Posterior cingulate gyrus (tissue), 11 donors: ENCODE measurements at places on chromosomes 6 and 20.
A peak's percentile ranks its signal among the peaks of the same experiment; 100 is the strongest.

GRCh38 chr6:34791164-34791700 is 651 bp upstream of the BLTP3A start:
- DNase-seq, result peak; percentile 68

- no peak for DNase-seq
Measured at GRCh38 chr20:3000852-3001523, 42.4 kb upstream of the GNRH2 start.

DNA sequence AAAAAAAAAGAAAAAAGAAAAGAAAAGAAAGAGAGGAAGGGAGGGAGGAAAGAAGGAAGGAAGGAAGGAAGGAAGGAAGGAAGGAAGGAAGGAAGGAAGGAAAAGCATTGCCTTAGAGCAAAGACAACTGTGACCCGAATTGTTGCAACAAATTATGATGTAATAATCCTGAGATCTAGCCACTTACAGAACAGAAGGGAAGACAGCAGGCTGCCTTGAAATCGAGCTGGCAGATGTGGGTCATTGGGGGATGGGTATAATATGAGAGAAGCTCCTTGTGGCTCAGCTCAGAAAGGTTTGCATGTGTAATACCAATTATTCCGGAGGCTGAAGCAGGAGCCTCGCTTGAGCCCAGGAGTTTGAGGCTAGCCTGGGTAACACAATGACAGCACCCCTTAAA is 208.1 kb upstream of the PROKR2 start:
- no peak for DNase-seq

DNA sequence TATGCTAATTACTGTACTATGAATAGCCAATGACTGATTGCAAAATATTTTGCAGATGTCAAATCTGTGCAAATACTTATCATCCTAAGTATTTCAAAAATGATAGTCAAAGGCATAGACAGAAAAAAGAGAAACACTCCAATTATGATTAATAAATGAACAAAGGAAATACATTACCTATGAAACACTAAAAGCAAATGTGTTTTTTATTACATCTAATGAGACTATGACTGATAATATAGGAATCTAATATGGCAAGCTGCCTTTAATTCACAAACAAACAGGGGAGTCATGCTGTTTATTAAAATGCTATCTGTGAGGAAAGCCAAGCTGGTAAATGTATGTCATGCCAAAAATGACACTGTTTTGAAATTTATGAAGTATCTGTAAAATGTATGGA is 713.2 kb upstream of the NRSN1 start:
- no peak for DNase-seq

DNA sequence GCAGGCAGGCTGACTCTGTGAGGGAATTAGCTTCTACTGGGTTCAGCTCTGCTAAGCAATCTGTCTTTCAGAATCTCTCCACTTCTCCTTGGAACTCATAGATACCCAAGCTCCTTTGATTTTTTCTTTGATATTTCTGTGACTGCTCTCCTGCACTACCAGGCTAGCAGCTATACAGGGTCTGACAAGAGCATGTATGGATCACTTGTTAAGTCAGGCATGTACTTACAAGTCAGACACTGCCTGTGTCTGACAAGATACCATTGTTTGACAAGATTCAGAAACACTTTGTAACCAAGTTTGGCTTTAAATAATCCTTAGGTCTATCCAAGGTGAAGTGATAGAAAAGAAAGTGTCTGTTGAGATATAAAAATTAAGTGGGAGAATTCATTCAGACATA is 79.5 kb downstream of the SESN1 start:
- no peak for DNase-seq

- DNase-seq, result no peak
Measured at GRCh38 chr6:84639396-84639795, 125.0 kb downstream of the TBX18 start.

DNA sequence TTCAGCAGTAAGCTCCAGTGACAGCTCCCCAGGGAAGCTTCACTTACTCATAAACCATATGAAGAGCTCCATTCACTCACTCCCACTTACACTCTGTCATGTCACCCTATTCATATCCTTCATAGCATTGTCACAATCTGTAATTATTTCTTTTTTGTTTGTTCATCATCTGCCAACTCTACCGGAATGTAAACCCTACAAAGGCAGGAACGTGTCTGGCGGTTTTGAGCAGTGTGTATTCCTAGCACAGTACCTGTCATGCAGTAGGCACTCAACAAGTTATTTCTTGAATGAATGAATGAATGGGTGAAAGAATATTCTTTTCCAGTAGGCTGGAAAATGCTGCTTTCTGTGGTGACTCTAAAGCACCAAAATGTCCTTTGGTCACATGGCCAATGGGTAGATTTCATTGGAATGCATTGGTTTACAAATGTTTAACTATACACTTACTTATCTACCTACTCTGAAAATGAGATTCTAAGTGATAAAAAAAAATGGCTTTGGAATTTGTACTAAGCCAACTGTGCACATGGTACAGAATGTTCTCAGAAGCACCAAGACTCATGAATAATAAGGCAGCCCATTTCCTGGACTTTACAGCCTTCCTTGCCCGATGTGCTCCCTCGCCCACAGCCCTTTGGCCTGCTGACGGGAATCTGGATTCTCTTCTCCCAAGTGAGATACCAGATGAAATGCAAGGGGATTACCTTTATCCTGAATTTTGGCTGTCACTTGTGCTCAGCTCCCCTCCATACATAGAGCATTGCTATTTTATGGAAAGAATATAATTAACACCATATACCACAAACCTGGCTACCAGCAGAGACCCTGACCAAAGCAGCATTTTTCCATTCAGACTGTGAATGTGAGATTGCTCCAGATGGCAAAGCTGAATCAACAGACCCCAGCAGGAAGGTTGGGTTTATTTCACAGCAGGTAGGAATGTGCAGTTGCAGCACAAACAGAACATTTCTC is 273.3 kb downstream of the ALDH8A1 start:
- DNase-seq, result no peak

DNA sequence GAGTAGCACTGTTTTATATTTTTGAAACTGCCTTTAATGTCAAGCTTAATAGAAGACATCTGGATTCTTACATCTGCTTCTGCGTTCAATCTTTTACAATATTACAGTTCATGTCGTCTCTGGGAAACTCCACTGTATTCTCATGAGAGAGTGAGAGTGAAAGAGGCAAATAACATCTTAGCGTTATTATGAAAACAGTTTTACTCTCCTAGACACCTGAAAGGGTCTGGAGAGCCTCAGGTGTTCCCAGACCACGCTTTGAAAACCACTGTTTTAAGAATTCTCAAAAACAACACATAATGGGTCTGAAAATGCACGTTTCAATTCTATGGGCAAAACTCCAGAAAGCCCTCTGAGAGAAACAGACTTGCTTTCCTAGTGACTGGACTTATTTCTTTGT is 63.3 kb downstream of the ARHGAP18 start:
- DNase-seq, result no peak

DNA sequence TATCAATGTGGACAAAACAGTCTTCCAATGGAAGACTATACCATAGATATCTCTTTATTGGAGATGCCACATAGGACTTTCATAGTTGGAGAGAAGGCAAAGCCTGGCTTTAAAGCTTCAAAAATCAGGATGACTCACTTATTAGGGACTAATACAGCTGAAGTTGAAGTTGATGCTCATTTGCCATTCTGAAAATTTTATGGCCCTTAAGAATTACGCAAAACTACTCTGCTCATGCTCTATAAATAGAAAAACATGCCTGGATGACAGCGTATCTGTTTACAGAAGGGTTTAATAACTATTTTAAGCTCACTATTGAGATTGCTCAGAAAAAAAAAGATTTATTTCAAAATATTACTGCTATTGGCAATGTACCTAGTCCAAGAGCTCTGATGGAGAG is 155.5 kb upstream of the DST start:
- DNase-seq, result no peak

DNA sequence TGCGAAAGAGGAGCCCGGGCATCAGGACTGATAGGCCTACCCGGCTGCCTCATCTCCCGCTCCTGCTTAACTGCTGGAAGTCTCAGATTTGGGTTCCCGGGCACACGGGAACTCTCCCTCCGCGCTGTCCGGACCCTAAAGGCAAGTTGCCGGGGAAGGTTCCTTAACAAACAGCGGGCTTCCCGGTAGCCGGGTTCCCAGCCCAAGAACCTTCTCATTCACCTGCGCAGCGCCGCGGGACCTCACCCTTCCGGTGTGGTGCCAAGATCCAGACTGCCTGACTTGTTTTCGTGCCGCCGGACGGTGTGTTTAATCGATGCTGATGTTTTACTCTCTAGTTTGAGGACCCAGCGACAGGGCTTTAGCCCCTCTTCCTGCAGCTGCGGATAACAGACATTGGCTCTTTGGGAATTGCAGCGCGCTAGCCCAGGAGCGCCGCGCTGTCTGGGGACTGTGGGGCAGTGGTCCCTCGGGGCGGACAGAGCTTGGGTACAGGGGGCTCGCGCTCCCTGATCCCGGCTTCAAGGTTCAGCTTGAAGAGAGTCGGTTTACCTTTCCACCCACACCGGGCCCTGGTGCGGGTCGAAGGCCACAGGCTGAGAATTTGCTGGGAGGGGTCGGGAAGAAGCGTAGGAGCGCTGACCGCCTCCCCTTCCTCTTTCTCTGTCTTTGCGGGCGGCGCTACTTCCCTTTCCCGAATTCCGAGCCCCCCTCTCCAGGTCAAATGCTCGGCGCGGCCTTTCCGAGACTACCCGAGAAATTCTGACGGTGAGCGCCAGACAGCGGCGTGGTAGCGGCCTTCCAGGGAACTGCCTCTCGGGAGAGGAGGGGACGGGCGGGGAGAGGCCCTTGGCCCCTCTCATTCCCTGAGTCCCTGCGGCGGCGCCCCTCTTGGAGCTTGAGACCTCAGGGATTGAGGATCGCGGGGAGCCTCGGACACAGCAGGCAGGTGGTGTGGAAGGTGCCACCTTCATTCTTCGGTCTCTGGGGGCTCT is 17.2 kb downstream of the ABT1 start:
- no peak for DNase-seq

DNA sequence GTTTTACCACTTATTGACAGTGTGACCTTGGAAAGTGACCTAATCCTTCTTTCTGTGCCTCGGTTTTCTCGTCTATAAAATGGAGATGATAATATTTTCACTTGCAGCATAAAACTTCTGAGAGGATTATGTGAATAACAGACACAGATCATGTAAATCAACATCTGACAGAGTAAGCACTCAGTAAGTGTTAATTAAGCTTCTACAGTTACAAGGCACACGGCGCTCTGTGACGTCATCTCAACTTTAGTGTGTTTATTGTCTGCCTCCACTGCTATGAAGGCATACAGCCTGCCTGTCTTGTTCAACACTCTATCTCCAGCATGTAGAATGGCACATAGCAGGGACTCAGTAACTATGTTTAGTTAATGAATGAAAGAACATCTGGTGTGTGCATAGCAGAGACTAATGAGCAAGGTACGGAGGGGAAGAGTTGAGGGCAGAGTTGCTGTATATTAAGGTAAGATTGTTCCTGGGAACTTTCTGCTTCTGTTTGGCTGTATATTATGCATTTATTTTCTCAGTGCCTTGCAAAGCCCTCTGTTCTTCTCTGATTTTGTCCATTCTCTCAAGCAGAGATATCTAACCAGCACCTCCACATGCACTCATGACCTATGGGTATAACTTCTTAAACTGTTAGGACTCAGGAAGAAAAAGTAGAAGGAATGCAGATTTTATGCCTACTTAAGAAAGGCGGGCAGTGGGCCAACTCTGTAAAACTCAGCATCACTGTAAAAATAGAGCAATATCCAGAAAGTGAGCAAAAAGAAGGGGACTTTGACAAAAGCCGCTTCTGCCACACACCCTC is 66.4 kb upstream of the STMND1 start:
- no peak for DNase-seq

GRCh38 chr20:41133709-41134361 is 3.5 kb upstream of the PLCG1 start:
- DNase-seq, result peak; percentile 61

DNA sequence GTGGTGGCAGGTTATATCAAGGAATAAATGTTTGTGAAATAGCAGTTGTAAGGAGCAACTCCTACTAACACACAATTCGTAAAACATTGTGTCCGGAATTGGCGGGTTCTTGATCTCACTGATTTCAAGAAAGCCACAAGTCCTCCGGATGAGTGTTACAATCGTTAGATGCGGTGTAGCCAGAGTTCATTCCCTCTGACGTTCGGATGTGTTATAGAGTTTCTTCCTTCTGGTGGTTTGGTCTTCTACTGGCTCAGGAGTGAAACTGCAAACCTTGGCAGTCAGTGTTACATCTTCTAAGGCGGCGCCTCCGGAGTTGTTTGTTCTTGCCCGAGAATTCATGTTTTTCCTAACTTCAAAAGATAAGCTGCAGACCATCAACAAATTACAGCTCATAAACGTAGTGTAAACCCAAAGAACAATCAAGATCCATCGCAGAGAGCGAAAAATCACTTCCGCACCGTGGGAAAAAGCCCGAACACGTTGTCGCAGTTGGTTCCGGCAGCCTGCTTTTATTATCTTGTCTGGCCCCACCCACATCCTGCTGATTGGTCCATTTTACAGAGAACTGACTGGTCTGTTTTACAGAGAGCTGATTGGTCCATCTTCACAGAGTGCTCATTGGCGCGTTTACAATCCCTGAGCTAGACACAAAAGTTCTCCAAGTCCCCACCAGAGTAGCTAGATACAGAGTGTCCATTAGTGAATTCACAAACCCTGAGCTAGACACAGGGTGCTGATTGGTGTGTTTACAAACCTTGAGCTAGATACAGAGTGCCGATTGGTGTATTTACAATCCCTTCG is 58.2 kb downstream of the TRIM27 start:
- DNase-seq, result no peak

GRCh38 chr6:165220045-165220444 is 89.4 kb downstream of the C6orf118 start:
- DNase-seq, result no peak

- DNase-seq, result no peak
Measured at GRCh38 chr20:48129345-48129942, 344.2 kb upstream of the SULF2 start.
